HL-60 (cell line): ENCODE measurements at places on chromosomes 2 and 18.

GRCh38 chr2:224608104-224608503, 22.9 kb upstream of the CUL3 start:
- DNase-seq, result no peak

DNA sequence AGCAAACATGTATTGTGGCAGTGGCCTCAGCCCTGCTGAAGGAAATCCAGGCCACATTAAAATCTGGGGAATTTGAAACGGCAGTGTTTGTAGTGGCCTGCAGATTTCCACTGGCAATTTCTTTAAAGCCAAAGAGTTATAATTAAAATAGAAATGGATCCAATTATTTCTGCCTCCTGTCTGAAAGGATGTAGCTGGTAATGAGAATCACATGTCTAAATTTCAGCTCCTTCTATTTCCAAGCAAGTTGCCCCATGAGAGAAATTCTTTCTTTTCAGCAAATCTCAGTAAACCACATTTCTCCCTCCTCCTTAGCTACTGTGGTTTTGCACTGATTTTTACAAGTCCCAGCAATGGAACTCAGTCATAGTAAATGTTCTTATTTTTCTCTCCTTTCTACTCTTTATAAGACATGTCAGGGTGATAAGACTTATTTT, 55.4 kb upstream of the ZNF396 start:
- DNase-seq, result no peak

DNA sequence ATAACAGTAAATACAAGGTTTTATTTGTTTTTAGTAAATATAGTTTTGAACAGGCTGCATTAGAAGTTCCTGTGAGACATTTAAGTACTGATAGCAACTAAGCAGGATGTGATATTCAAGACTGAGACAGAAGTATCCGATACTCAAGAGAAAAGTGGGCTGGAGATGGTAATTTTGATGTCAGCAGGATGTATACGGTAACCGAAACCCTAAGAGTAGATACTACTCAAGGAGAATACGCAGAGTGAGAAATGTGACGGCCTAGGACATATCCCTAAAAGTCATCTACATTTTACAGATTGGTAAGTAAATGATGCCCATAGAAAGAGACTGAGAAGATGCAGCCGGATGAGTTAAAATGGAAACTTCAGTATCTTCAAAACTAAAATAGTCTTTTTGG, 115.4 kb downstream of the GORASP2 start:
- no peak for DNase-seq

DNA sequence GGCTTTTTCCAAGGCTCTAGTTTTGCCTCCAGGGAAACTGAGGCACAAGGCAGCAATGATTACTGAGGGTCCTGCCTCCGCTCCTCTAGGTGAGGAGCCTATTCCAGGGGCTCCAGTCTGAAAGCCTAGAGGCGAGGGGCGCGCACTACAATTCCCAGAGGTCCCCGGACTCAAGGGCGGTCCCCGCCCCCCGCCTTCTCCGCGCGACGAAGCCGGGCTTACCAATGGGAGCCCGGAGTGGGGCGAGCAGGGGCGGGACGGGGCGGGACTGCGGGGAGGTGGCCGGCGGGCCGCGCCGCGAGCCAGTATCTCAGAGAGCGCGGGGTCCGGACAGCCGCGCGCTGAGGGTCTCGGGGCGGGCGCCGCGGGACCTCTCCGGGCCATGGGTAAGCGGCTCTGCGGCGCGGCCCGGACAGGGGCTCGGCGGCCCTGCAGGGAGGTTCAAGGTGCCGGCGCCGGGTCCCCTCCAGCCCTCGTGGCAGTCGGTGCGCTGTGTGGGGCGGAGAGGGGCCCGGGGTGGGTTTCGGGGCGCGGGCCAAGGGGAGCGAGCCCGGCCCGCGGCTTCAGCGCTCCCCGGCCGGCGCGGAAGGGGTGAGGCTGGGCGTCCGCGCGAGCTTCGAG, at the start of gene ARID5A:
TSS of gene ARID5A (plus strand) at position 308 of the 621 bp plus-strand sequence. CDS start at position 383, 75 bp downstream.
- DNase-seq, result peak; percentile 69

DNA sequence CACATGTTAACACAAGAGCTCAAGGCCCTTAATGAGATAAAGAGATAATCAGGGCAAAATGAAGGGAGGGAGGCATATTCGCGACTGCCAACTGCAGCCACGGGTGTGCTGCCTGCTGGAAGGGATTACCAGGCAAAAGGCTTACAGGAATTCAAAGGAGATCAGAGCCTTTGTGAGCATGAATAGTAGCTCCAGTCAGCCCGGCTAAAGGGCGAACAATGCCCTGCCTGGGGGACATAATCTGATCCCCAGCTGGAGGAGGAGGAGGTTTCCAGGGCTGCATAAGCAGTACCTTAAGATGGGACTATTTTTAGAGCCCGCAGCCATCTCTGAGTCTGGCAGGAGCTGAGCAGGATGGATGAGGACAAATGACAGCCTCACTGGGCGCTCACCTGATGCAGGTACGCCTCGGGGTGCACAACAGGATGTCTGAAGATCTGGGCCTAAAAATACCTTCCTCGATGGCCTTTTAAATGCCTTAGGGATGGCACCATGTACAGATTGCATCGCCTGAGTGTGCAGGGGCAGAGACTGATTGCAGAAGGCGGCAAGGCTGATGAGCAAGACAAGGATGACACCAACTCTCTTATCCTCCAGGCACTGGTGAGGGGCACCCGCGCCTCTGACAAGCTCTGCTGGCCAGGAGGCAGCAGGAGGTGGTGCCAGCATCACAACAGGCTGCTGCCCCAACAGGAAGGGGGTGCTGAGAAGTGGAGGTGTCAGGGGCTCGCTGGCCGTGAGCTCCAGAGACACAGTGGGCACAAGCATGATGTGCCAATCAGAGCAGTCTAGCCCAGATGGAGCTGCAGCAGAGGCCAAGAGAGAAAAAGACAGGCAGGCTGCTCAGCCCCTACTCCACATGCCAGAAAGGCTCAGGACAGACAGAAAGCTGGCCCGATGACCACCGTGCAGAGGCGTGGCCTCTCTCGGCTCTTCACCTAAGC, 111.4 kb downstream of the EIPR1 start:
- no peak for DNase-seq

GRCh38 chr2:188997263-188997662, 23.1 kb downstream of the COL3A1 start:
- no peak for DNase-seq

GRCh38 chr2:10790228-10790973, 22.2 kb downstream of the PDIA6 start:
- no peak for DNase-seq

DNA sequence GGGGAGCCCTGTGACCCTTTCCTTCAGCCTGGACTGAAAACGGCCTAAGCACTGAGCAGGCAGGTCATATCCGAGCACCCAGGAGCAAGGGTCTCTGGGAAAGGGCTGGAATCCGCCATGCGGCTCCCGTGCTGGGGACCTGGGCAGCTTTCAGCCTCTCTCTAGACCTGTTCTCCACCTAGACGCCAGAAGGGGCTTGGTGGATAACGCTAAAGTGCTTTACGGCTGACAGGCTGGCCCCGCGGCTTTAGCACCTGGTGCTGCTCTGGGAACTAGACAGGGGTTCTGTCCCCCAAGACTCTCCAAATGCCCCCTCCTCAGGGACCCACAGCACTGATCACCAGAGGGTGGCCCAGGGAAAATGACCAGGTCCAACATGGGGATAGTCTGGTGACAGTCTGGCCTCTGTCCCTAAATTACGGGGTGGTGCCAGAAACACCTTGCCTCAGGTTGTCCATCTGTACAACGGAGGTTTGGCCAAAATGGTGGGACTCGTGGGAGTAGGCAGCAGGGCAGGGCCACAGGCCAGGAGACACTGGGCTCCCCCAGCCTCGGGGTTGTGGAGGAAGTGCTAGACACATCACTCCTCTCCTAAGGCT, 13.0 kb downstream of the SDC1 start:
- DNase-seq, result no peak

DNA sequence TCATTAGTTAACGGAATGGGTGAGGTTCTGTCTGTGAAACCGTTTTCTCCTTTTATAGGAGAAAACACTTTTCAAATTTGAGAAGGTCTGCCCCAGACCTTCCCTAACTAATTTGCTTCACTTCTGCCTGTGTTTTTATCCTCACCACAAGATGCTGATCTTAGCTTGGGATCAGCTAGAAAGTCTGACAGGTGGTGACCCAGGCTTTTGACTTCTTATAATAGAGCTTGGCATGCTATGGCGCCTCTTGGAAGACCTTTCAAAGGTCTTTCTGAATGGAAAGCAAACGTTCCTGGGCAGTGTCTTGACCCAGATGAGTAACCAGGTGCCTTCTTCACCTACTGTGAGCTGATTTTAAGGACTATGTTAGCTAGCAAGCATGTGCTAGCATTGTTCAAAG, 91.4 kb downstream of the LYPD6 start:
- no peak for DNase-seq

DNA sequence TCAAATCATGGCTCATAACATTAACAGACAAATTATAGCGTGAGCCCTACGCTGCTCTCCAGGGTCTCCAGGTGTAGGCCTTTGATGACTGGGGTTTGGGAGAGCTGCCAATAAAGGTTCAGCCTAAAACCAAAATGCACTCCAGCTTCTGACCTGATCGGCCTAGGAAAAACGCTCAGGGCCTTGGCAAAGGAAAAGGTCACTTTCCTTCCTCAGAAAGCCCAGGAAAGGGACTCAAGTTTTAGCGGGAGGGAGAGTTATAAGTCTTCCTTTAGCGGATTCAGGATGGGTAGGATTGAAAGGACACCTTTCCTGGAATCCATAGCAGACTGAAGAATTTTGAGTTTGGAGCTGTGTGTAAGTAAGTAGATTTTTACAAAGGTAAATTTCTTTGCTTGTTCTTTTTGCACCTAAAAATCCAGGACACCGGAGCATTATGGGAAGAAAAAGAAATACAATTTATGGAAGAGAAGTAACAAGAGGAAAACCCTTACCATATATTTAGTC, 8.8 kb downstream of the EVX2 start:
- DNase-seq, result no peak

DNA sequence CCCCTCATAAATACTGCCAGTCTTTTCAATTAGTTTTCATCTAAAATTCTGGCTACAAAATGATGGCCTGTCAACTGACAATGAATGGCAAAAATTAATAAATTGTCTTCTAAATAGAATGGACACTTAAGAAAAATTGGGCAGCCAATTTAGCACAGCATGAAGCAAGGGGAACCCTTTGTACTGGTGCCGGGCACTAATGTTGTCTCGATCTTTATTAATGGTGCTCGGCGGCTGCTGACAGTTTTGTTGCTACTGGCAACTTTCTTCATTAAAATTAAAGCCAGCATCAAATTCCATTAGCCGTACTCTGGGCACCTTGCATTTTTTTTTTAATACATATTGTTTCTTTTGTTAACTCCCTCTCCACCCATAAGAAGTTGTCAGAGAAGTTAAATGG, 309.3 kb downstream of the GBX2 start:
- no peak for DNase-seq

DNA sequence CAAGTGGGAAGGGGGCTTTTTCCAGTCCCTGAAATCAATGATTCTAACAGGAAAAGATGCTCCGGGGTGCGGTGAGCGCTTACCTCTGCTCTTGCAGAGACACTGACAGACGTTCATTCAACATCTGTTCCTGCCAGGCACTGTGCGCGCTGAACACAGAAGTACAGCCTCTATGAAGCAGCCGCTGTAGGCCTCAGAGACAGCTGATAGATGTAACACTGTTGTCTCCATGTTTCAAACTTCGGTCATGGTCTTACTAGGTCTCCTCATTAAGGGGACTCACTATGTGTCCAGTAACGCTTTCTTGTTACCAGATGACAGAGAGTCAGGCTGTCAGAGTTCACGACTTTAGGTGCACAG, 649 bp upstream of the CLIP4 start:
- no peak for DNase-seq

- no peak for DNase-seq
Observed at GRCh38 chr18:3667255-3668137, 217.5 kb downstream of the TGIF1 start.

GRCh38 chr18:56162311-56163265, 475.8 kb downstream of the TXNL1 start:
- DNase-seq, result peak; percentile 1

GRCh38 chr18:54242327-54242726, 17.9 kb upstream of the MBD2 start:
- DNase-seq, result no peak

GRCh38 chr2:44777537-44777936, 164.0 kb upstream of the SIX3 start:
- DNase-seq, result no peak

DNA sequence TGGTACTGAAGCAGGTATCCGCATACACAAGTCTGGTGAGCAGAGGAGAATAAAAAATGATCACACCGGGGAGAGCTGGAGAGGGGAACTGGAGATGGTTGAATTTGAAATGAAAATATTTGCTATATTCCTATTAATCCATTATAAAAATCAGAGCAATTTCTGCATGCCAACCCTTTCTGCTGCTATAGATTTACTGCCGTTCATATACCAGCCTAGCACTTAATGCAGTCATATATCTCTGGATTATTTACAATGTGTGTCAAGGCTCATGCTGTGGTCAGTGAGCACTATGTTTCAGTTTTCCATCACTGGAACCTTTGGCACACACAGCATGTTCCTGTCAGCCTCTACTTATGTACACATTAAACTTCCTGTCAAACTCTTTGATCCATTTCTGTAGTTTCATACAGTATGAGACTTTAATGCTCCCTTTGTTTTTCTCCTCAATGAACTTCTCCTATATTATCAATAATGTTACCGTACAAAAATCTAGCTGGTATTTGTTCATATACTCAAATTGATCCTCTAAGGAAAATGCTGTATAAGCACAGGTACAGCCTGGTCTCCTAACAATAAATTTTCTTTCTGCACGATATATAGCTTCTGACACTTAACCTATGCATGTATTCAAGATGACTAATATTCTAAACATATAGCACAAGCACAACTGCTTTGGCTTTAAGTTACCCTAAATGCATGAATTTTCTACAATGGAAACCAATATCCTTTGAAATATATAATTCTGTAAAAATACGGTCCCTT, 36.7 kb downstream of the FANCL start:
- DNase-seq, result no peak

DNA sequence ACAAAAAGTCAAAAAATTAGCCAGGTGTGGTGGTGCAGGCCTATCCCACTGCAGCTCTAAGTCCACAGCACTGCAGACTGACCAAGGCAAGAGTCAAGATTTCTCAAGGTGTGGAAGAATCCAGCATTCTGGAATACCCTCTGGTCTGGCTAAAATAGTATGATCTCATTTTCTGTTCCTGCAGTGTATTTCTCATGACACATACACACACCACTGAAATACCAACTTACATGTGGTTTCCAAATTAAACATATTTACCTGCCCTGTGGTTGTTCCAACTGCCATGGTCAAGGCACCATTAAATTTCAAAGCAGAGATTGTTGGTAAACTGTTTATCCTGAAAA, 30.9 kb downstream of the NOL10 start:
- DNase-seq, result no peak

DNA sequence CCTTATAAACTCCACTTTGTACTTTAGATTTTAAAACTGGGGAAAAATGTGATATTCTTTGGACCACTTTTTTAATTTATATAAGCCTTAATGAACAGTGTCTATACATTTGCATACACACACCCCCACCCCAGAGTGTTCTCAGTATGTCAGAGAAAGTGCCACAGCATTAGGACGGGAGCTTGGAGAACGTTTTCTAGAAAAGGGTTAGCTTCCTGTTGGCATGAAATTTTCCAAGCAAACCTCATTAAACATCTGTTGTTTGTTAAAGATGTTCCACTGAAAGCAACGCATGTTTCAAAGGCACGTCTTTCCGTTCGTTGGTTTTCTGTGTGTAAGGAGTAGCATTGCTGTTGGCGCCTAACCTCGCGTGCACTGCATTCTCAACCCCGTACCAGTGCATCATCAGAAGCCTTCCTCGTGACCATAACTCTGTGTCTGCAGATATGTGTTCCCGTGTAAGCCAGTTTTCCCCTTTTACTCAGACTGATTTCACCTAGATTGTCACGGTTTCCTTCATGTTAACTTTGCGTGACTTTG, 228.5 kb downstream of the ALPK2 start:
- DNase-seq, result no peak

GRCh38 chr2:241910604-241911520, 41.3 kb downstream of the RTP5 start:
- DNase-seq, result no peak
